ENCODE measurements at places on chromosomes 1 and 21.

DNA sequence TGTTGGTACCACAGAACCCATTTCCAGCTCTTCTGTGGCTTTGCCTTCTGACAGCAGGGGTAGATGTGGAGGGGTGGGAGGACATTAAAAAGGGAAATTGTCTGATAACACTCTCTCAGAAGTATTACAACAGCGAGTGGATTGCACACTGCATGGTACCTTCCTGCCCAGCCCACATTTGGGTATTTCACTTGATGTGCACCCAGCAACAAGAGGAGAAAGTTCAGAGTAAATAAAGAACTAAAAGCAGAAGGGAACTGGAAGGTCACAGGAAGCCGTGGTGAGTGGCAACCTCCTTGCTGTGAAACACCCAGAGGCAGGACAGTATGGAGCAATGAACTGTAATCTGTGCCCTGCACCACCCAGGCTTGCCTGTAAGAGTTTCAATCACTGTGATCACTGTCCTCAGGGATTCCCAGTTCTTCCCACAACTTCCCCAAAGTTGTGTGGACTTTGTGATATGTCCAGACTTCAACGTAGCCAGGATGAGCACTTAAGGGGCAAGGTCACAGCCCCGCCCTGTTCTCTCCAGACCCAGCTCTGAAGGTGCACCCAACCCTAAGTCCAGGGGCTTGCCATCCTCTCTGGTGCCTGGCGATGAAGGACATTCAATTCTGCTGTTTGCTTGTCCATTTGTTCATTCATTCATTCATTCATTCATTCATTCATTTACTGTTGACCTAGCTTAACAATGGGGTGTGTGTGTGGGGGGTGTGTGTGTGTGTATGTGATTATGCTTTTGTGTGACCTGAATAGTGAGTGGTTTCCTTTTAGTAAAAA is 18.7 kb upstream of the F5 start:
- no peak for DNase-seq

- no peak for DNase-seq
Measured at GRCh38 chr1:46334030-46334384, 6.6 kb upstream of the NSUN4 start.

DNA sequence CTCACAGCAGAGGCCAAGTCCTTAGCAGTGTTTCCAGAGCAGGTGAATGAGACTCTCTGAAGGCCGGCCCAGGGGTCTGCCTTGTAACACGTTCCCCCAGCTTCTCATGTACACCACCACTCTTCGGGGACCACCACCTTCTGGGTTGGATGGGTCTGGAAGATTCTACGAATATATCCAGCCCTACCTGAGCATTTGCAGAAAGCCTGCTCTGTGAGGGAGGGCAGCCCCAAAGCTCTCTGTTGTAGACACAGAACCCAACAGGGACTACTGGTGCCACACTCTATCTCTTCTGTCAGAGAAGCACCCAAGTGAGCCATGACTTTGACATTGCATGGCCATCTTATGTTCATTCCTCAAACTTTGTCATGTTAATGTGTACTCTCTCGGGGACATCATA is 61.8 kb downstream of the CD247 start:
- no peak for DNase-seq

DNA sequence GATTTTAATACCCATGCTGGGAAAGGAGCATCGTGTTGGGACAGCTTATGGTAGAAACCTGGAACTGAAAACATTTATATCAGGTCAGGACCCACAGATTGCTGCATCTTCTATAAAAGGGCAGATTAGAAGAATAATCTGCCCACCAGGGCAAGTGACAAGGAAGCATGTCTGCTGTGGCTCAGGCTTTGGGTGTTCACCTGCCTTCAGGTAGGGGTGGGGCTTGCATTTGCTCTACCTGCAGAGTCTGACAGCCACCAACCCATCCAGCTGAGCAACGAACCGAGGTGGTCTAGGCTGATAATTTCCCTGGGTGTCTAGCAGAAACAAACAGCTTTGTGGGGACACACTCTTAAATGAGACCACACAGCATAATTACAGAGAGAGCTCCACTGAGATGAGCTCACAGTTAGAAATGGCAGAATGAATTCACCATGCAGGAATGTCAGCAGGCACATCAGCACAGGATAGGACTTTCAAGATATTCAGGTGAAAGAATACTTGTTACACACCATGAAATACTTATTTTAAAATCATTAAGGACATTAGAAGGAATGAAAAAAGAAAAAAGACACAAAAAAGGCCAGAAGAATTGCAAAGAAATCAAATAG is 36.1 kb upstream of the B3GALT5 start:
- no peak for DNase-seq

GRCh38 chr21:15208786-15209185 is 144.0 kb upstream of the NRIP1 start:
- DNase-seq = no peak

GRCh38 chr1:77571642-77572041 is 110.8 kb downstream of the ZZZ3 start:
- no peak for DNase-seq

DNA sequence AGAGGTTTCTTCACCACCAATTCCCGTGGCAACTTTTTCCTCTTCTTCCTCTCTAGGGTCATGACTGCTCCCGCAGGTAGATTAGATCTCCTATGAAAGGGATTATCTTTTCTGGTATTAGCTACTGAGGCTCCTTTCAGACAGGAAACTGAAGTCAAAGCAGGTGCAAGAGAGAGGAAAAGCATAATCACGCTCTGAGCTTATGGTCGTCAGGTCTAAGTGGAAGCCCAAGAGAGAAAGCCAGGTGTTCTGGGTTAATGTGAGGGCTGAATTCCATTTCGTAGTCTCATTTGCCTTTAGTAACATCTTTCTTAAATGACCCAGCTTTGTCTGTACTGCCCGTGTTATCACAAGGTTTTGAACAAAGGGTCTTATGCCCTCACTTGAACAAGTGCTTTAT is 8.3 kb upstream of the MAP3K21 start:
- DNase-seq = no peak

GRCh38 chr1:226639631-226640061 is 91.1 kb downstream of the STUM start:
- no peak for DNase-seq

DNA sequence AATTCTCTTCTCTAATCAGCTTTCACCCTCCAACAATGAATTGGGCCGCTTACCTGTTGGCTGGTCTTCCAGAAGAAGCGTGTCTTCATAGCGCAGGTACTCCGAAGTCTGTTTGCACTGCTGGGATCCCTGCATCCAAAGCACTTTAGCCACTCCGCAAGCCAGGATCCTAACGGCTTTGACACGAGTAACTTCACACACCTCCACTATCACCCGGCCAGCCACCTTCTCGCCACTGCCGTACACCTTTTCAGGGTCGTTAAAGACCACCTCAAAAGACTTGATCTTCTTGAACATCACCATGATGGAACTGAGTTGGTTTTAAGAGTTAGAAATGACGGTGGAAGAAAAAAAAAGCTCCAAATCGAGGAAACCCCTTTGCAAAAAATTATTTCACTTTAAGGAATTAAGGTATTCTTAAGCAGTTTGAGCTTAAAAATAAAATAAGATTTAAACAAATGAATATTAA is 381 bp downstream of the TXNIP start:
- DNase-seq = no peak

DNA sequence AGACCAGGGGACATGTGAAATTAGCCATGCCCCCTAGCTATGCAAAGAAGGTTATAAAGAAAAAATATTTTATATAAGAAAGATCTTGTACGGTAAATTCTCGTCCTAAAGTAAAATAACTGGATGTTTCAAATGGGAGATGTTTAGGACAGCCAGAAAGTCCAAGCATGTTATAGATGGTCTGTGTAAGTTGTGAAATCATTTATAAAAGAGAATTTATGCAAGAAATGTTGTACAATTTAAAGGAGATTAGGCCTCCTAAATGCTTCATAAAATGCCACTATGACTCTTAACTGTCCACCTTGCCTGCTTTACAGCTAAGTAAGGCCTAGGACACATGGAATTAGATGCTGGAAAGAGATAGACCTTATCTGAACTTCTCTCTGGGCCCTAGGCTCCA is 118.1 kb upstream of the POGK start:
- no peak for DNase-seq

DNA sequence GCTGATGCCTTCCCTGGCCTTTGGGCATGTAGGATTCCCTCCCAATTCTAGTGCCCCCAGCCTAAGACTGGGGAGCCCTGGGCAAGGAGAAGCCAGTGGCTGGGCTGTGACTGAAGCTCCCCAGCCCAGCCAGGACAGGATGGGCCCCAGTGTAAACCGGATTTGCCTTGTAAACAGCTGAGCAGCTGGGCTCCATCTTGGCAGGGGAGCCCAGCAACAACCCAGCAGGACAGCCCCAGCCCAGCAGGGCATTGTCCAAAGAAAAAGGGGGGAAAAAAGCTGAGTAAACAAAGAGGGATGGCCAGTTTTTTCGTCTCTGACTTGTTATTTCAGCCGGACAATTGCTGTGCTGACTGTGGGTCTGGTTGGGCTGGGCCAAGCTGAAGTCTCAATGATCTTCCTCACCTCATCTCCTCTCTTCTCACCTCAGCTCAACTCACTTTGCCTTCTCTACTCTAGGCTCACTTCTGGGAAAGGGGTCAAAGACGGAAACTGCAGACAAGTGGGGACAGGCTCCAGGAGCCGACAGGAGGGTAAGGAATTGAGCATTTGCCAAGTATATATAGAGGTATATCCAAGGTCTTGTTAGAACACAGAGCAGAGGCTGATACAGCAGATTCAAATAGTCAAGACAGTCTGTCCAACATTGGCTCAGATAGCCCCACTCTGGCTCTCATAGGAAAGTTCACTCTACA is 97.7 kb downstream of the TMEM53 start:
- DNase-seq = peak; percentile 42

DNA sequence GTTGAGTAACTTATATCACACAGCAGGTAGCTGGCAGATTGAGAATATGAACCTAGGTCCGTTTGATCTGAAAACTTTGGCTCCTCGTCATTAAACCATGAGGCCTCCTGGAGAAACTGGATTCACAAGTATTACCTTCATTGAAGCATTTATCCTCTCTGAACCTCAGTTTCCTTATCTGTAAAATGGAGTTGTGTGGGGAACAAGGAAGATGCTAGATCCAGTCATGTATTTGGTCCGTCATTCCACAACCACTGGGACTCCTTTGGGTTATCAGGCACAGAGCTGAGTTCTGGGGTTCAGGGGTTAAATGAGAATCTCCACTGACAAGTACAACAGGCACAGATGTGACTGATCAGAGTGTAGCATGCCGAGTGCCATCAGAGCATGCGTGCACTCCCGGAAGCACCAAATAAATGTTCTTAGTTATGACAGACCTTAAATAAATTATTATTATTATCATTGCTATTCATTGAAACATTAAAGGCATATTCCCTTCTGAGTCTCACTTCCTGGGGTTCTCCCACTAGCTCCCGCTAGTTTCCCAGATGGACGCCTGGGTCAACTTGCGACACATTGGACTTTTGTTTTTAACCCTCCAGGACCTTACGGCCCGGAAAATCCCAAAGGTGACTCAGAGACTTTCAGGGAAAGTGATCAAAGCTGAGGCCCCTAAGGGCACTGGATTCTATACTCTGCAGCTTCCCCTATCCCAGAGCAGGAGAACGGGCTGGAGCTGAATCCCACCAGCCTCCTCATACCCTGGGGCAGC is 130.6 kb downstream of the PLPP3 start:
- DNase-seq = no peak

DNA sequence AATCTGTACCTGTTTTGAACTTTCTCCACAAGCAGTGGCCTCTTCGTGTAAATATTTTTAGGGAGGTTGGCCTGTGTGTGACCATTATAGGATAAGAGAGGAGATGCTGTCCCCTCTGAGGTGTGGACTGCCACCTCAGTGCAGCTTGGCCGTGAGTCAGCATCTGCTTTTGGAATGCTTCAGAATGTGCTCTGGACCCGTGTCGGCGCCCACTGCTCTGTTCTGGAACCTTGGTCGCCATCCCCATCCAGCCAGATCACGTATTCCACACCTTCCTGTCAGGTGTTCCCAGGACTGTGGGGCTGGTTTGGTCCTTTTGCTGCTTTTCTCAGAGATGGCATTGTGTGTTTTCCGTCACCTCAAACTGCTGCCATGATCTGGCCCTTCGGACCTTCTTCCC is 5.5 kb downstream of the UCK2 start:
- no peak for DNase-seq

DNA sequence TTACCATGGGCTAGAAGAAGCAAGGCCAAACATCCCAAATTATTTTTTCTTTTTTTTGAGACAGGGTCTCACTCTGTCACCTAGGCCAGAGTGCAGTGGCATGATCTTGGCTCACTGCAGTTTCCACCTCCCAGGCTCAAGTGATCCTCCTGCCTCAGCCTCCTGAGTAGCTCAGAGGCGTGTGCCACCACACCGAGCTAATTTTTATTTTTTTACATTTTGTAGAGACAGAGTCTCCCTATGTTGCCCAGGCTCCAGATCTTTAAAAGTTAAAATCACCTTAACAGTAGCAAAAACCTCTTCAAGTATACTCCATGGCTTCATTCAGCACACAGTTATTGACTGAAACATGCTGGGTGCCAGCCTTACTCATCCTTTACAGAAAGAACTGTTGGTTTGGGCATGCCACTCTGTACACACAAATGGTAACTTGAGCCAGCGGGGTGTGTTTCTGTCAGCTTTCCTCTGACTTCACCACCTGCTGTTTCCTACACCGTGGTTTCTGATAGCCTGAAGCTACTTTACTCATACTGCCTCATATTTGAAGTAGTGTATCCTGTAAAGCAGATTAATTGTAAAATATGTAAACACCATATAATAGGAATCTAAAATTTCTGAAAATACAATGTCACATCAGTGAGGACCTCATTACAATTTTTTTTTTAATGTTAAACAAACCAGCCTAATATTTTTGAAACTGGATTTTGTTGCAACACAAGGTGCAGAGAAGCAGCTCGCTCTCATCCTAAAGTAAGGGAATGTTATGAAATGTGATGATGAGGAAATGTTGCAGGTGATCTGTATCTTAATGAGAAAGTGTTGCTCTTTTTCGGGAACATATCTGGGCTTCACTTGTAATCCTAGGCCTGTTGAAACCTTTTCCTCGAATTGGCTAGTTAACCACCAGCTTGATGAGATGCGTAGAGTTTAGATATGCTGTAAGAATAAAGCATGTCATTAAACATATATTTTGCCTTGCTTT is 113.9 kb downstream of the ATP5PO start:
- no peak for DNase-seq

GRCh38 chr1:214966346-214966745 is 116.2 kb upstream of the KCNK2 start:
- DNase-seq = peak; percentile 1

DNA sequence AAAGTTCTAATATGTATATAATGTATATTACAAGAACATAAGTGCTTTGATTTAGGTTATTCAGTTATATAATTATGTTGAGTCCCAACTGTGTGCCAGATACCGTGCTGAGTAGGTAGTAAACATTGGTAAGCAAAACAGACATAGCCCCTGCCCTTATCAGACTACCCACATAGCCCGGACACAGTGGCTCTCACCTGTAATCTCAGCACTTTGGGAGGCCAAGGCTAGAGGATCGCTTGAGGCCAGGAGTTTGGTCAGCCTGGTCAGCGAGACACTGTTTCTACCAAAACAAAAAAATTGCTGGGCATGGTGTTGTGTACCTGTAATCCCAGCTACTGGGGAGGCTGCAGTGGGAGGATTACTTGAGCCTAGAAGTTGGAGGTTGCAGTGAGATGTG is 30.7 kb downstream of the RNF11 start:
- no peak for DNase-seq
